Right ventricle myocardium inferior (tissue), 1 donor: ENCODE measurements at places on chromosomes 2 and 18. TPM values are rescaled to one million over a fixed set of nuclear protein-coding genes. Genes with fewer than 3 reads are reported as not detected.

- peak; percentile 91 for DNase-seq
Observed at GRCh38 chr2:217836901-217837491, 165.8 kb downstream of the TNS1 start.

GRCh38 chr2:27717070-27717795, 53.5 kb downstream of the SLC4A1AP start:
- no peak for DNase-seq

GRCh38 chr18:23703987-23704384, 14.7 kb downstream of the LAMA3 start:
- no peak for DNase-seq

SCN1A gene
- total RNA-seq: 0.38 TPM

LINC00305 gene
- total RNA-seq: not detected

DNA sequence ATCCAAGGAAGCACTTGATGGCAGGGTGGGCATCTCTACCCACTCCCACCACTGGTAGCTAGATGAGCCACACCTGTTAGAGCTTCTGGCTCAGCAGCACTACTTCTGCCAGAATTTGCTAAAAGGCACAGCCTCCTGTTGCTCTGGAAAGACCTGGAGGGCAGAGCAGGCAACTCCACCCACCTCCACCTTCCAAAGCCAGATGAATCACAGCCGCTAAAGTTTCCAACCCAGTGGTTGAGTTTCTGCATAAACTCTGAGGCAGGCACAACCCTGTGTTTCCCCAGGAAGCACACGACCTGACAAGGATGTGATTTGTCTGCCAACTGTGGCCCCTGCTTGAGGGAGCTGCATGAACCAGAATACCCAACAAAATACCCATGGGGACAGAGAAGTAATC, 111.6 kb upstream of the GCFC2 start:
- DNase-seq: no peak

GRCh38 chr2:239192975-239193374, 207.8 kb downstream of the HDAC4 start:
- DNase-seq: no peak

FTCDNL1 gene
- total RNA-seq: 3.0 TPM

VIL1 gene
- not detected for total RNA-seq

DNA sequence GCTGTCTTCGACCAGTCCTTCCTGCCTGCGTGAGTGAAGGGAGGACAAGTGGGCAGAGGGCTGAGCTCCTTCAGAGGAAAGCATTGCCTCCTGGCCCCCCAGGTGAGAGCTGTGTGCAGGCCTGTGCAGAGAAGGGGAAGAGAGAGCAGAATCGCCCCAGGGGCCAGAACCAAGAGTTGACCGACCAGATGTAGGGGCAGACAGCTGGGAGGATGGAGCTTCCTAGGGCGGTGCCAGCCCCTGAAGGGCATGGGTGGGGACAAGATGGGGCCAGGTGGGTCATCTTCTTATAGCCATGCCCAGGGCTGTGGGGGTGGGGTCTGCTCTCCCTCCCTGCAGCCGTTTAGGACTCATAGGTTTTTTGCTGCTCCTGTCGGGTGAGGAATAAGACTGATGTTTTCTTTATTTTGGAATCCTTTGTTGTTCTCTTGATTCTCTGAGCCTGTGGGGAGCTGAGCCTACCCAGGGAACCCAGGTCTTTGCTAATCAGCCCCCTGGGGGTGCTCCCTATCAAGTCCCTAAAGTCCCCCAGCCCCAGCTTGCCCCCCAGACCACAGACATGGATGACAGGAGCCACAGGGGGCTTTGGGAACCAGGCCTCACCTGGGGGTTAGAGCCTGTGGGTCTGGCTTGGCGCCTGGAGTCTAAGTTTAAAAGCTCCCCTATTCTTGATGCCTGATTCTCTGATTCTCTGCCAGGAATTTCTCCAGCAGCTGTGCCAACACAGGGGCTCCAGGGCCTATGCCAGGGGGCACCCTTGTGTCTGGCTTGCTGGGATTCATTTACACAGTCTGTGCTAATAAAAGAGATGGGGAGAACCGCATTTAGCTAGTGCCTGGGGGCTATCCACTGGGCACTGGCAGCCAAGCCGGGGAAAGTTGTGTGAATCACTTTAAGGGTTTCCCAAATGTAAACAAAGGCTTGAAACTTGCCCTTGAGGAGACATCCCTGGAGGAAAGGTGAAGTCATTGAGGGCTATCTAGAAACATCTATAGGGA, 9.3 kb upstream of the EFHD1 start:
- DNase-seq: peak; percentile 69

- DNase-seq: no peak
Observed at GRCh38 chr2:170850251-170850650, 33.6 kb downstream of the GAD1 start.
